Glomerular endothelial cell (primary cell): ENCODE measurements at places on chromosomes 3 and 15. TPM values are rescaled to one million over a fixed set of nuclear protein-coding genes. Genes with fewer than 3 reads are reported as not detected.

- DNase-seq, result no peak
Measured at GRCh38 chr3:114213627-114214541, 23.5 kb downstream of the ZNF80 start.

DNA sequence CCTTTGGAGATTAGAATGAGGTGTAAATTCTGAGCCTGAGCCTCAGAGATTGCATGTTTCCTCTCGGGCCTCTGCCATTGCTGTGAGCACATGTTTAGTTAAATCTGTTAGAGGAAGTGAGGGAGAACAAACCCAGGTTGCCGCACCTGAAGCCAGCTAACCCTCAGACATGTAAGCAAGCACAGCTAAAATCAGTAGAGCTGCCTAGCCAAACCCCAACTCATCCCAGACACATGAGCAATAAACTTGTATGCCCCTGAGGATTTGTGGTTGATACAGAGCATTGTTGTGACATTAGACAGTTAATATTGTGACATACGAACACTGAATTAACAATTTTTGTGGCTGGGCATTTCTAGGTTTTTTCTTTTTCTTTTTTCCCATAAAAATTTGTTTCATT is 41.9 kb downstream of the NMD3 start:
- no peak for DNase-seq

DNA sequence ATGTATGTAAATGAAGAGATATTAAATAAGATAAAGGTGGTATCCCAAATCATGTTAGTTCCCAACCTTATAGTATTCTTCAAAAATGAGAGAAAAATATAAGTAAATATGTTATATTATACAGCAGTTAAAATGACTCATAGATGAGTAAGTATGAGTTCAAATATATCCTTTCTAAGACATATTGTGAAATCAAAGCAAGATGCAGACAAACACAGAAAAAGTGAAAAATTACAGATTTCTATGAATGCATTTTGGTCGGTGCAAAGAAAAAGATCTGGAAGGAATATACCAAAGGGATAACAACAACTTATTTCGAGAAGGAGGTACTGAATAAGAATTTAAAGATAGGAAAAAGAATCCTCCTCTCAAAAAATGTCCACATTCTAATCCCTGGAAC is 181.2 kb upstream of the TTC14 start:
- DNase-seq, result no peak

GRCh38 chr3:13346481-13347389 is 73.4 kb downstream of the NUP210 start:
- no peak for DNase-seq

DNA sequence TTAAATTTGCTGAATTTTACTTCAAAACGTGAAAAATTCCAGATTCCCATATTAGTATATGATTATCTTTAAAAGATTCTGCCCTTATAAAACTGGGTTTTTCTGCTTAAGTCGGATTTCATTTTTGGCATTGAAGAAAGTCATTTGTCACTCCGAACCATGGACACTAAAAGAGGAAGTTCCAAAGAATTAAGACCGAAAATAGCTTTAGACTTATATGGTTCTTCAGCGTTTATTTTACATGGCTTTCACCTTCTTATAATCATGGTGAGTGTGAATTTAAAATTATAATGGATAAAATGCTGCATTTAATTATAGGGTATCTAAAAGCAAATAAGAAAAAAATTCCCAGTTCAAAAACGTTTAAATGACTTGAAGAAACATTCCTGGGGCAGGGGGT is 1.0 kb downstream of the C3orf38 start:
- DNase-seq, result peak; percentile 4

DNA sequence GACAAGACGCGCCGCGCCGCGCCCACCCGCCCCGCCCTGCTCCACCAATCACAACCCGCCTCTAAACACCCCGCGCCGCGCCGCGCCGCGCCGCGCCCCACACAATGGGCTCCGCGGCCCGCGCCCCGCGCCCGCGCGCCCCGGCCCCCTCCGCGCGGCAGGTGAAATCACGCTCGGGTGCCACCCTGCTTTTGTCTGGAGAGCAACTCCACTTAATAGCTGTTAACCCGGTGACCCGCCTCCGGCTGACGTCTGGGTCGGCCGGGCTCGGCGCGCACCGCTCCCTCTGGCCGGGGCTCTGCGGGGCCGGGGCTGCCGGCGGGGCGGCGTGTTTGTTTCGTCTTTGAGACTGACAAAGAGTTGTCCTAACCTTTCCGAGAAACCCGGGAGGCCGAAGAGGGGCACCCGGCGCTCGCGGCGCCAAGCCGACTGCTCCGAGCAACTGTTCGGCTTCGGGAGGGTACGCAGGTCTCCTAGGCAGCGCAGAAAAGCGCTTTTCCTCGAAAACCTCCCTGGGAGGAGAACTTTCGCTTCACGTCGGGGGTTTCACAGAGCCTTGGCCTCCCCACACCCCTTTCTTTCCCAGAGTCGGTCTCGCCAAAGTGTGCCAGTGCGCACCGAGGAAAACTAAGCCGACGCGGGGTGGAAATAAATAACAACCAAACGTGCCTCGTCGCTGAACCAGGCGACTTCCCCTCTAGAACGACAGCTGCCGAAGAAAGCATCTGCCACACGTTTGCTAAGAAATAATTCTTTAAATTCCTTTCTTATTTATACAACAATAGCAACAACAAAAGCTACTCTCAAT is 518.4 kb downstream of the FOXP1 start:
- no peak for DNase-seq

DNA sequence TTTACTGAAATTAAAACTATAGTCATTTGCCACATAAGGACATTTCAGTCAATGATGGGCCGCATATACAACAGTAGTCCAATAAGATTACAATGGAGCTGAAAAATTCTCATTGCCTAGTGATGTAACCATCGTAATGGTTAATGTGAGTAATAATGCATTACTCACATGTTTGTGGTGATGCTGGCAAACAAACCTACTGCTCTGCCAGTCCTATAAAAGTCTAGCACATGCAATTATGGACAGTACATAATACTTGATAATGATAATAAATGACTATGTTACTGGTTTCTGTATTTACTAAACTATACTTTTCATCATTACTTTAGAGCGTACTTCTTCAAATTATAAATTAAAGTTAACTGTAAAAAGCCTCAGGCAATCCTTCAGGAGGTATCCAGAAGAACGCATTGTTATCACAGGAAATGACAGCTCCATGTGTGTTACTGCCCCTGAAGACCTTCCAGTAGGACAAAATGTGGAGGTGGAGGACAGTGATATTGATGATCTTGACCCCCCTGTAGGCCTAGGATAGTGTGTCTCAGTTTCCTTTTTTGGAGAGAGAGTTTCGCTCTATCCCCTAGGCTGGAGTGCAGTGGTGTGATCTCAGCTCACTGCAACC is 102.7 kb downstream of the ATP1B3 start:
- DNase-seq, result peak; percentile 27

- no peak for DNase-seq
Measured at GRCh38 chr3:173025941-173026340, 115.1 kb downstream of the SPATA16 start.

GRCh38 chr15:49769225-49769624 is 148.4 kb downstream of the DTWD1 start:
- DNase-seq, result no peak

DNA sequence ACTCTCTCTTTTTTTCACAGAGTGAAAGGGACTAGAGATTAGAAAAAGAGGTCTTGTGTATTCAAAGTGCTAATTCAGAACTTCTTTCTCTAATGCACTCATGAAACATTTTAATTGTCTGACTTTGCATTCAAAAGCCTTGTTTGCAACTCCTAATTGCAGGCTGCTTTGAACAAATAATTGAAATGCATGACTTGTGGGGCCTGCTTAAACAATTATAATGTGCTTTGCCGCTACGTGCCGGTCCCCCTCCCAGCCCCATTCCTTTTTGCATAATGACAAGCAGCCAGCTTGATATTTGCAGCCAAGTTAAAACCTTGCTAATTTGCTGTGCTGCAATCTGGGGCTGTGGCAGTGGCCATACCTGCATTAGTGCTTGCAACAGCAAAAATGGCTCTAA is 114.5 kb downstream of the FOXB1 start:
- no peak for DNase-seq

- DNase-seq, result no peak
Measured at GRCh38 chr3:136281966-136282520, 31.9 kb downstream of the PCCB start.

- no peak for DNase-seq
Measured at GRCh38 chr15:68258692-68259091, 18.9 kb upstream of the FEM1B start.

GRCh38 chr3:135641761-135642160 is 323.8 kb upstream of the PPP2R3A start:
- DNase-seq, result no peak

DNA sequence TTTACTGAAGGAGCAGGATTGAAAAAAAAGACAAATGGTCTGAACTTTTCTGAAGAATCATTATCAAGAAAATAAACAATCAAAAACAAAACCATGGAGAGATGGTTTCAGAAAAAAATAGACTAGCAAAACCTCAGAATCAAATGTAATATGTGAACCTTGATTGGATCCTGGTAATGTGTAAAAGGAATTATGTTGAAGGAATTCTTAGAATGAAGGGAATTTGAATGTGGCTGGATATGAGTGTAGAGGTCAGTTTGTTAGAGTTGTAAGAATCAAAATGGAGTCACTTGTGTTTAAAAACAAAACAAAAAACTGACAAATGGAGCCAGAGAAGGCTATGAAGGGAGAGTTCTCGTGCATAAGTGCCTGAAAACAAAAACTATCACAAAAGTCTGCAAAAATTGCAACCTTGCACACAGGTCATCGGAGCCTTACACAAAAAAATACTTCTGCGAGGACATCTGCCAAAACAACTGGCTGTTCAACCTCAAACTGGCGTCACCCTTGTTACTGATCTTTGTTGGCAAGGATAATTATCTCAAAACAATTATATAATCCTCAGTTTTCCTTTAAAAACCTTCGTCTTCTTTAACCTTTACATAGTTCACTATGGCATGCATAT is 19.1 kb upstream of the ATP13A3 start:
- no peak for DNase-seq

DNA sequence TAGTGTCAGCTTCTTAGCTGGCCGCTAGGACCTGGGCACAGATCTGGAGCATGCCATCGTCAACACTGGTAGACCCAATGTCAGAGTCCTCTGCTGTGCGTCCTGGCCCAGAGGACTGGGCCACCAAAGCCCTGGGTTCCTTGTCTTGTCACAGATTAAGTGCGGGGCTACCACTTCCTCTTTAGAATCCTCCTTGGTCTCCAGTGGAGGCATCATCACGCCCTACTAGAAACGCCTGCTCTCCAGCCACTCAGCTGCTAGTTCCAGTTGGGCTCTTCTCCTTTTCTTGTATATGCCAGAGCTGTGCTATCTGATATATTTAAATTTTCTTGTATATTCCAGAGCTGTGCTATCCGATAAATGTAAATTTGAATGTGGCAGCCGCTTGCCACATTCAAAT is 11.2 kb downstream of the PPCDC start:
- no peak for DNase-seq

The DUOX2 gene
- not detected in 2 replicates for total RNA-seq

The GXYLT2 gene
- 2.7 and 4.8 TPM in 2 replicates for total RNA-seq

The ANKRD63 gene
- 0.18 TPM in 1 of 2 replicates, not detected in the other for total RNA-seq

The STRC gene
- 0.15 TPM in 1 of 2 replicates, not detected in the other for total RNA-seq

The PPIB gene
- 581 and 692 TPM in 2 replicates for total RNA-seq

The C3orf70 gene
- total RNA-seq, result 2.4 and 2.7 TPM in 2 replicates

The GRM2 gene
- under 0.01 and 0.12 TPM in 2 replicates for total RNA-seq

The CAMK2N2 gene
- total RNA-seq, result 0.58 TPM in 1 of 2 replicates, not detected in the other
